Sigmoid colon (tissue), 7 donors: ENCODE measurements at places on chromosomes 7 and 10. TPM values are rescaled to one million over a fixed set of nuclear protein-coding genes. Genes with fewer than 3 reads are reported as not detected.

GRCh38 chr7:1882451-1882850 is 212.4 kb downstream of the ELFN1 start:
- DNase-seq = no peak

- no peak for DNase-seq
These were observed 317.4 kb downstream of the EXOC4 start for GRCh38 chr7:133570321-133570720.

- DNase-seq = no peak
These were observed 4.2 kb upstream of the OR2A2 start for GRCh38 chr7:144105211-144105610.

DNA sequence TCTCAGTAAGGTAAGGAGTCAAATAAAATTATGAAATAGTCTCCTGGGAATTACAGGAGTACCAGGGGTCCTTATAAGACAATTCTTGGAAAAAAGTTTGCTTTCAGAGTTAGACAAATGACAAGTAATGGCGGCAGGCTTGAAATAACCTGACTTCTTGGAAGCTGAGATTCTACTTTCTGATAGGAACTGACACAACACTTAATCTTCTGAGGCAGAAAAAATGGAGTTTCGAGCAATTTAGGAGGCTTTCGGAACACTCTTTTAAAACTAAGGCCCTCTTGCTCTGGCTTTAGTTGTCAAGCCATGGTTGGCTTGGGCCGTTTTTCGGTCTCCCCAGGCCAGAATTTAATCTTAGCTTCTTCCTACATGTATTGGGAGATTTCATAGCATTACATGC is 260.0 kb downstream of the GATA3 start:
- DNase-seq = no peak

GRCh38 chr10:116470768-116471415 is 43.2 kb downstream of the PNLIPRP3 start:
- no peak for DNase-seq

DNA sequence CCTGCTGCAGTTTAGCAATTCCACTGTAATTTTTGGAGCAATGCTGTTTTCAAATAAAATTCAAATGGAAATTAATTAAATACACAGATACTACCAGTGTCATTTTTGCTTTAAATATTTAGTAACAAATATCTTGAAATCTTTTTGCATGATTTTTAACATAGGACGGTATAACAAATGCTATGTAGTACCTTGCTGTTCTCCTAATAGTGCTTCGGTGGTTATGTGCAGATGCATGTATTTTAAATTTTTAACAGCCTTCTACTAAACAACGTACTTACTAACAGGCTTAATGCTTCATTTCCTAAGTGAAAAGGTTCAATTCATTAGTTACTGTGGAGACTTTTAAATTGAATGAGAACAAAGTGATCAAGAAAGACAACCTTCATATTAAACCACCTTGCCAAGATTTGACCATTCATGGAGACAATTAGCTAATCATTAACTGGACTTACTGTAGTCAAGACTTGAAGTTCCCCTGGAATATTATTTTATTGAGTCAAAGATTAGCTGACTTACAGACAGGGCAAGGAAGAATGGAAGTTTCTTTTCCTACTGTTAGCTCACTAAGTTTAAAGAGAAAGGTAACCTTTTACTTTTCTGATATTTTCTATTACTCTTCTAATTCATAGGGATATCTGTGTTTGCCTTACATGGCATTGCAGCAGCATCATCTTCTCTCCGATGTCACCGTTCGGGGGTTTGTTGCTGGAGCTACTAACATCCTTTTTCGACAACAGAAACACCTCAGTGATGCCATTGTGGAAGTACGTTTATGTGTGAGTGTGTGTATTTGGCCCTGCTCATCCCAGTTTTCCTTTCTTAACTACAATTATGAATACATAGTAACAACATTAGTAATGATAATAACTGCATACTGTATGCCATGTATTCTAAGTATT is 74.3 kb downstream of the AVL9 start:
- DNase-seq = no peak

DNA sequence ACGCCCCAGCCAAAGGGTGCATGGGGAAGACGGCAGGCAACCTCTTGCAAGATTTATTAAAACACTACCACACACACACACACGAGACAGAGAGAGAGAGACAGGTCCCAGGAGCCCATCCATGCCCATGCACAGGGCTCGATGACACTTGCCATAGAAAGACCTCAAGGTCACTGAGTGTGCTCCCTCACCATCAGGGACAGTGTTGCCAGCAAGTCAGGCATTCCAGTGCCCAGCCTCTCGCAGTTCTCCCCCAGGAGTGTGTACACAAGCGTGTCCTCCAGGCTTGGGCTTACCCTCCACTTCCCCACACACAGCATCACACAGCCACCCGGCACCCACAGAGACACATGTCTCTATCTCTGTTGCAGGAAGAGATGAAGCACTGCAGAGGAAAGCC is 46.8 kb upstream of the SLF2 start:
- DNase-seq = no peak

- no peak for DNase-seq
These were observed 20.5 kb upstream of the PLPP4 start for GRCh38 chr10:120436439-120437112.

DNA sequence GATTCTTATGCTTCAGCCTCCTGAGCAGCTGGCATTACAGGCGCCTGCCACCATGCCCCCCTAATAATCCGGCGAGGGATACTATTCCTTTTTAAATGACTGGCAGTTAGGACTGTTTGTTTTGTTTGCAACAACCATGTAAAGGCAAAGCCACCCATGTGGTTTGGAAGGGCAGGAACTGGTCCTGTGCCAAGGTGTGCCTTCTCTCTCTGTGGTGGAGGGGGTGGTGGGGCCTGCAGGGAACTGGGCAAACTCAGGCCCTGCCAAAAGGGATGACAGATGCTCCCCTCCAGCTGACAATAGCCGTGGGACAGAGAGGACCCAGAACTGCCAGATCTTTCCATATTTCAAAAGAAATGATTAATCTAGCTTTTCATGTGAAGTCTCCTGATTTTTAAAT is 23.5 kb upstream of the WAPL start:
- no peak for DNase-seq

HOXA6 gene
- polyA plus RNA-seq = 8.1 TPM
